ENCODE measurements at places on chromosomes 1 and 21.

- DNase-seq = no peak
Measured at GRCh38 chr1:31199949-31200348, 39.7 kb downstream of the NKAIN1 start.

DNA sequence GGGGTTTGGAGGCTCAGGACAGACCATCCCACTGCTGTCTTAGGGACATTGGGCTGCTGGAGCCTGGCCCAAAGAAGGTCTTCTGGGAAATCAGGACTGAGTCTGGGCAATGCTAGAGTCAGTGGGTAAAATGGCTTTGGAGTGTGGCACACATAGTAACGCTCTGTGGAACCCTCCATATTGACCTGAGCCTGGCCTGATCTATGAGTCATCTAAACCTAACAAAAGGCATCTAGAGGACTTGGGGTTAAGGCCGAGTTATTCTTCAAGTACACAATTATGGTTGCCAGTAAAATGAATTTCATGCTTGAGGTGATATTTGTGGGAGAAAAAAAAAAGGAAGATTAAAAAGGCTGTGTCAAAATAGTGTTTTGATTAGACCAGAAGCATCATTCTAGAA, 77.7 kb downstream of the ST6GALNAC5 start:
- DNase-seq = no peak

GRCh38 chr1:79741720-79742421, 735.3 kb upstream of the ADGRL4 start:
- DNase-seq = no peak

DNA sequence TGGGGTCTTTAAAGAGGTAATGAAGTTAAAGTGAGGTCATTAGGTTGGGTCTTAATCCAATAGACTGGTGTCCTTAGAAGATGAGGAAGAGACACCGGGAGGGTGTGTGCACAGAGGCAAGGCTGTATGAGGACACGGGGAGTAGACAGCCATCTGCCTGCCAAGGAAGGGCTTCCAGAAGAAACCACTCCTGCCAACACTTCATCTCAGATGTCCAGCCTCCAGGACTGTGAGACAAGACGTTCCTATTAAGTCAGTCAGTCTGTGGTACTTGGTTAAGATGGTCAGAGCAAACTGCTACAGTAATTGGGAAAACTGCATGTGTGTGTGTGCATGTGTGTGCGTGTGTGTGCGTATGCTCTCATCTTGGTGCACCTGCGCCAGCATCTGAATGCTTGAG, 77.1 kb downstream of the RYR2 start:
- no peak for DNase-seq

DNA sequence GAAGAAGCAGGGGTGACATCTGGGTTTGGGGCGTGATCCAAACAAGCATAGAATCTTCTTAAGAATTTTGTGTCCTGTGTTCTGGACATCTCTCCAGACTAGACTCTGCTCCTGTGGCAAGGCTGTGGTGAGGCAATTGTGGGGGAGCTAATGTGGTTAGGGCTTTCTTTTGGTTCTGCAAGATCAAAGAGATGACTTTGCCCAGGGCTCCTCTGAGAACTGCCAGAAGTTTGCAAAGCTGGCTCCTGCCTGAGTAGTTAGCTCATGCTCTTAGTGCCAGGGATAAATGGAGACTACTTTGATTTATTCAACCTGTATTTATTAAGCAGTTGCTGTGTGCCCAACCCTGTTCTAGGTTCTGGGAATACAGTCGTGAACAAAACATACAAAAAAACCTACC, 34.0 kb upstream of the CRNN start:
- DNase-seq = no peak

DNA sequence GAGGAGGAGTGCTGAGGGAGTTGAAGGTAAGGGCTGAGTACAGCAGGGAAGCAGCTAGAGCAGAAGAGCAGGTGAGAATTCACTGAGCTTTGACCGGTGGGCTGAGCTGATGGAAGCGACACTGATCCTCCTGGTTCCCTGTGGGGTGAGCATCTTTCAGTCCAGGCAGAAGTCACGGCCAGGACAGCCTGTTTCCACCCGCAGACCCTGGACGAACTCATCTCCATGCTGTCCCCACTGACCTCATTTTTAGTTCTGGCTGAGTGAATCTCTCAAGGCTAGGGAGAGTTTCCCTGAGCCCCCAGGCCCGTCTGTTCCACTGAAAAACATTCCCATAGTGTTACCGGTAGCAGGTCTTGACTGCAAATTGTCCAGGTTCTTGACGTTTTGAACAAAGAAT, 31.5 kb downstream of the FAM163A start:
- no peak for DNase-seq

DNA sequence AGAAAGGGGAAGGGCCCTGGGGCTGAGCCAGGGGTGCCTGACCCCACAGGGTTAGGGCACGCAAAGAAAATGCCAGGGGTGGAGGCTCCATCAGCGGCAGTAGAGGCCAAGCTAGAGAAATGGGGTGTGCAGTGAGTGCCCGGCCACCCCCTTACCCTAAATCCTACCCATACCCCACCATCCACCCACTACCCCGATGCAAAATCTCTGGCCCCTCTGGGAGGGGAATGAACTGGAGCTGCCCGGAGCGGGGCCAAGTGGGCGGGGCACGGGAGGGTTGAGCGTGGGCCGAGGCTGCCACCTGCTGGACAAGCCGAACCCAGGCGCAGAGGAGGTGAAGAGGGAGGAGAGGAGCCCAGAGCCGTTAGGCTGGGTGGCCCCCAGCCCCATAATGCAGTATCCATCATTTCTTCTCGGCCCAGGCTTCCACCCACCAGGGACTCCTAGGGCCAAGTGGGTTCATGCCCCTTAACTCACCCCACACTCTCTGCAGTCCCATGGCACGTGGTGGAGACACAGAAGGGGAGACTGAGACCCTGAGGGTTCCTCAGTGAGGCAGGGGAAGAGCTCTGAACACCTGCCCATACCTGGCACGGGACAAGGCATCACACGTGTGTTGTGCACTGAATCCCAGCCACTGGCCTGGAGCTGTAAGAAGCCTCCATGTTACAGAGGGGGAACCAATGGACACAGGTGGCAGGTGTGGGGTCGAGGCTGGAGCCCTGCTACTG, 1.4 kb upstream of the C1QC start:
- peak; percentile 82 for DNase-seq

DNA sequence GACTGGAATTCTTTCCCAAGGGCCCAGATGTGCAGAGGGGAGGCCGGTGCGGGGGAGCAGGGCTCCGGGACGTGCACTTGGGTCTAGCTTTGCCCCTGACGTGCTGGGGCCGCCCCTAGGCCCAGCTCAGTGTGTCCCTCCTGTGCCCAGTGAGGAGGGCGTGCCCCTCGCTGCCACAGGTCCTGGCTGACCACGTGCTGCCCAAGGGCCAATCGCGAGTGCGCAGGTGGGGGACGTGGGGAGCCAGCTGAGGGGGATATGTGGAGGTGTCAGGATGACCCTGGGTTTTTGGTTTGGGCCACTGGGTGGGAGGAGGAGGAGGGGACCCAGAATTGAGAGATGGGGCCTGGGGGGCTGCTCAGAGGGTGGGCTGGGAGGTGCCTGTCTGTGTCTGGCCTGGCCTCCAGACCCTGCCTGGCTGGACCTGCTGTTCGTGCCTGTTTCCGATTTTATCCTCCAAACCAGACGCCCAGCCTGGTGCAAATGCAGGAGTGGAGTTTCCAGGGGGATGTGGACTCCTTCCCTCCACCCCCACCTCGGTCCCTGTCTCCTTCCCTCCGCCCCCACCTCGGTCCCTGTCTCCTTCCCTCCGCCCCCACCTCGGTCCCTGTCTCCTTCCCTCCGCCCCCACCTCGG, 6.1 kb upstream of the RNF223 start:
- peak; percentile 29 for DNase-seq

DNA sequence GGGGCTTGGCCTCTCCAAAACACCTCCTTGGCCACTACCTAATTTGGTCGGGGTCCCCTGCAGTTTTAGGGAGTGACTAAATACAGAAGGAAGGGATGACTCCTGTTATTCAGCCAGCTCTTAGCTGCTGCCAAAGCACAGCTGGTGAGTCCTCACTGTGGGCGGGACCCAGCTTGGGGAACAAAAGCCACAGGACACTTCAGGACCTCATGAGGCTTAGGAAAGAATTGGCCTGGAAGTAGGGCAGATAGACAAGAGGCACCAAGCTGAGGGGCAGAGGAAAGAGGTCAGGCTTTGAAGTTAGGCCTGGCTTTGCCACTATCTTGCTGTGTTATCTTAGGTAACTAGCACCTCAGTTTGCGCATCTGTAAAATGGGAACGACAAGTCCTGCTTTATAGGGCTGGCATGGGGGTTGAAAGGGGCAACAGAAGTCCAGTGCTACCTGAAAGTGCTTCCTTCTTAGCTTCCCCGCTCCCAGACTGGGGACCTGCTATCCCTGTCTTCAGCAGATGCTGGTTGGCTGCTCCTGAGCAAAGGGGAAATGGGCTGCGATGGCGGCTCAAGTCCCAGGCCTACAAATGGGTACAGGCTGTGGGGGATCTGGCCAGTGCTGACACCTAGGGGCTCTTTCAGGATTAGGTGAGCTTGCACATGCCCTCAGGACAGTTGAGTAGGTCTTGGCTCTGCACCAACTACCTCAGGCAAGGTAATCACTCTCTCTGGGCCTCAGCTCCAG, 15.7 kb downstream of the IFI6 start:
- DNase-seq = no peak

- DNase-seq = no peak
Measured at GRCh38 chr1:30912224-30912623, 3.7 kb upstream of the SDC3 start.

DNA sequence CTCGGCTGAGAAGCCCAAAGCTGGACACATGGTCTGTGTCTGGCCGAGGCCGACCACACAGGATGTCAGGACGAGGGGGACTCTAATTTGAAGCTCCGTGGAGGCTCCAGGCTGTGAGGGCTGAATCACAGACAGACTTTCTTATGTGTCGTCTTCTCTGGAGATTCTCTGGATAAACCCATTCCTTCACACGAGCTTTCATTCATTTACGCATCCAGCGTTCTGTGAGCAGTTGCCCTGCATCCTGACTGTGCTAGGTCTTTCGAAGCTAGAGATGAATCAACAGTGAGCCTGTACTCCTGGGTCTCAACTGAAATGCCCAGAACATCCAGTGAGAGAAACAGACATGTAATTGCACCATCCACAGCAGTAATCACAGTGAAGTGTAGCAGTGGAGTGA, 49.6 kb downstream of the ECE1 start:
- DNase-seq = no peak

GRCh38 chr1:22290611-22291010, 147.7 kb upstream of the WNT4 start:
- DNase-seq = no peak

DNA sequence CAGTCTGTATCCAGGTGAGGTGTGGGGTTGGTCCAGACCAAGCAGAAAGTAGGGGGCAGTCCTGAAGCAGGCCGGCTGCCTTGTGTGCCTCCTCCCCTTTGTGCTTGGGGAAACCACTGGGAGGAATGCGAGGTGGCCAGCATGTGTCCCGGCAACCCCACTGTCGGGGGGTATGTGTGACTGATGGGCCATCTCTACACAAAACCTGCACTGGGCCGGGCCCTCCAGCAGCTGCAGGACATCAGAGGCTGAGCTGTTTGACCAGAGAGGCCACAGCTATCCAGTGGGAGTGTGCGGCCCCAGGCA, 33.3 kb downstream of the TMEM51 start:
- no peak for DNase-seq

GRCh38 chr1:89945852-89946476, 48.9 kb upstream of the ZNF326 start:
- no peak for DNase-seq

- DNase-seq = no peak
Measured at GRCh38 chr1:161250829-161251228, 7.7 kb upstream of the PCP4L1 start.

DNA sequence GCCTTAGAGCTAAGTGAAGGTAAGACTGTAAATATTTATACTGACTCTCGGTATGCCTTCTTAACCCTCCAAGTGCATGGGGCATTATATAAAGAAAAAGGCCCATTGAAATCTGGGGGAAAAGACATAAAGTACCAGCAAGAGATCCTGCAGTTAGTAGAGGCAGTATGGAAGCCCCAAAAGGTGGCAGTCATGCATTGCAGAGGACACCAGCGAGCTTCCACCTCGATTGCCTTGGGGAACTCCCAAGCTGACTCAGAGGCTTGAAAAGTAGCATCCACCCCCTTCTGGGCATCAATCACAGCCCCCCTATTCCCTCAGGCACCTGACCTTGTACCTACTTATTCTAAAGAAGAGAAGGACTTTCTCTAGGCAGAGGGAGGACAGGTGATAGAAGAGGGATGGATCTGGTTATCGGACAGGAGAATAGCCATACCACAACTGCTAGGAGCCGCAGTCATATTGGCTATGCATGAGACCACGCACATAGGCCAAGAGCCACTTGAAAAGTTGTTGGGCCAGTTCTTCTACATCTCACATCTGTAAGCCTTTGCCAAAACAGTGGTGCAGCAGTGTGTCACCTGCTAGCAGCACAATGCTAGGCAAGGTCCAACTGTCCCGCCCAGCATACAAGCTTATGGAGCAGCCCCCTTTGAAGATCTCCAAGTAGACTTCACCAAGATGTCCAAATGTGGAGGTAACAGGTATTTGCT, 19.4 kb downstream of the PLA2G2F start:
- DNase-seq = peak; percentile 34

- no peak for DNase-seq
Measured at GRCh38 chr21:43832158-43832550, 32.9 kb upstream of the AGPAT3 start.

- DNase-seq = no peak
Measured at GRCh38 chr1:203136409-203137042, 9.0 kb downstream of the ADORA1 start.

- no peak for DNase-seq
Measured at GRCh38 chr21:46151261-46151988, 4.0 kb downstream of the FTCD start.

DNA sequence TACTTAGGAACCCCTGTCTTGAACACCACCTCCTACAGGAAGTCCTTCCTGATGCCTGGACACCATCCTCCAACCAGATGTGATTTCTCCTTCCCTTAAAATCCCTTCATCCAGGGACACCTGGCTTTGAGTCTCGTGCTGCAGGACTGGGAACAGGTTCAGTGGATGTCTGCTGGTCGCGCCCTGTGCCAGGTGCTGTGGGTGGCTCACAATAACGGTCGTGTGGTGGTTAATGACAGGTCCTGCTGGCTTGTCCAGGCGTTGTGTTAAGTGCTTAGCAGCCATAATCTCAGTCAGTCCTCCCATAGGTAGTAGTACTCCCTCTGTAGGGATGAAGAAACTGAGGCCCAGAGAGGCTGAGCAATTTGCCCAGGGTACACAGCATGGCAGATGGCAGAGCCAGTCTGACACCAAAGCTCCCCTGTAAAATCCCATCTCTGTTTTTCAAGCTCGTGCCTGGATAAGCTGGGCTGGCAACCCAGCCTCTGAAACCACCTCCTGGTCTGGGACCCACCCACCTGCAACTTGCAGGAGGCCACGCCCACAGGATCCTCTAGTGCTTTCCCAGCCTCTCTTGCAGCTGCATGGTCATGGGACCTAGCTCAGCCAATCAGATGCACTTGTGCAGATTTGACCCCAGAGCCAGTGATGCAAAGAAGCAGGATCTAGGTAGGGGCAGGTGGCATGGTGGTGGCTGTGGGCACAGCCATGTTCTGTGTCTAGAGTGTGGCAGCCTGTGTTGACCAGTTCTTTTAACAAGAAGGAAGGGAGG, 106.0 kb upstream of the IFFO2 start:
- DNase-seq = no peak

All from stimulated activated CD4-positive, alpha-beta T cell treated with anti-CD3 and anti-CD28 coated beads, Interleukin-2, amount 100 ng/mL, for 24 hours (primary cell).